ENCODE measurements at places on chromosomes 3 and 15. TPM values are rescaled to one million over a fixed set of nuclear protein-coding genes. Genes with fewer than 3 reads are reported as not detected.
A peak's percentile ranks its signal among the peaks of the same experiment; 100 is the strongest.

The UPK1B gene
- not detected for total RNA-seq

The GOLGA8J gene
- not detected for total RNA-seq

The GPR171 gene
- total RNA-seq = not detected

- no peak for DNase-seq
Measured at GRCh38 chr3:107727102-107727501, 204.3 kb downstream of the BBX start.

DNA sequence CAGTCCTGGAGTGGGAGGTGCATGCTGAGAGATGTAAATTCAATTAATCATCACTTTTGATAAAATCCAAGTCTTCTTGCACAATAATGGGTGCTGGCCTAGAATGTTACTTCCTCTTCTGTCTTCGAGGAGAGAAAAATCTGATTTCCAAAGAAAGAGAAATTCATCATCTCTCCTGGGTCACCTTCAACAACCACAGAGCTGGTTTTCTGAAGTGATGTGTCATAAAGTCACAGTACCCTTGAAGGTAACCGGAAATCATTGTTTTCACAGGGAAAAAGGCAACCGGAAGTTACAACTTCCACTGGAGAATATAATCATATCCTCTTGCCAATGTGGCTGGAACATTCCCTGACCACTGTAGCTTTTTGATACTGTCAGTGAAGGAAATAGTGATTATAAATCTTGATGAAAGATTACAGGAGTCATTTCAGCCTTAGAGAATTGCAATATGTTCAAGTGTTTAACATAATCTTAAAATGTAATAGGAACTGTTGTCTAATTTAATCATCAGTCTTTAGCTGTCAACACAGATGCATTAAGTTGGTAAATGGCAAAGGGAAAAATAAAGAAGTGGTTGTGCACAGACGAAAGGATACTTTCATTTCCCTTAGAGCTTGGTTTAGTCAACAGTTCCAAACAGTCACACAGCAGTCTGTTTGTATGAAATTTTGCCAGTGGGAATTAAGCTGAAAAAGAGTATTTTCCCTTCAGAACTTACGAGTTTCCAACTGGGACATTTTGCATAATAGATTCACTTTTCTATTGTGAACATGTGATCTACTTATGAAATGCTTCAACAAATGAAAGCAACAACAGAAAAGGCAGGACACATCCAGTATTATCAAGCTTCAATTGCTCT is 106.5 kb upstream of the SLC4A7 start:
- DNase-seq = peak; percentile 70

Measured in RPMI7951 (cell line).